ENCODE measurements at places on chromosomes 16 and 17.

DNA sequence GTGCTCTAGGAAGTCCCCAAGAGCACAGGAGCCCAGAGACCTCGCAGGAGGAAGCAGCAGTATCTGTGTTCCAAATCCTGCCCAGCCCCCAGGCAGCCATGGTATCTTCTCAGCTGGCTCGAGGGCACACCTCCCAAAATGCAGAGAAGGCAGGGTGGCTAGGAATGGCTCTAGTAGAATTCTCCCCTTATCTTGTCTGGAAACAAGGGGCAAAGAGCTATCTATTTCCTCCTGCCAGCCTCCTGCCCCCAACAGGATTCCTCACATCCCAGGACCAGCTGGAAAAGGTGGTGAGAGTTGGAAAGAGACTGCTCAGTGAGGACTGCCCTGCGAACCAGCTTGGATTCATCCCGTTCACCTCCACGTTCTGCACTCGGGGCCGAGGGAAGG is 8.6 kb upstream of the TSPOAP1 start:
- no peak for DNase-seq

- no peak for DNase-seq
Observed at GRCh38 chr16:30746638-30747175, 1.5 kb upstream of the PHKG2 start.

GRCh38 chr16:4675864-4676786 is 17.2 kb upstream of the NUDT16L1 start:
- no peak for DNase-seq

DNA sequence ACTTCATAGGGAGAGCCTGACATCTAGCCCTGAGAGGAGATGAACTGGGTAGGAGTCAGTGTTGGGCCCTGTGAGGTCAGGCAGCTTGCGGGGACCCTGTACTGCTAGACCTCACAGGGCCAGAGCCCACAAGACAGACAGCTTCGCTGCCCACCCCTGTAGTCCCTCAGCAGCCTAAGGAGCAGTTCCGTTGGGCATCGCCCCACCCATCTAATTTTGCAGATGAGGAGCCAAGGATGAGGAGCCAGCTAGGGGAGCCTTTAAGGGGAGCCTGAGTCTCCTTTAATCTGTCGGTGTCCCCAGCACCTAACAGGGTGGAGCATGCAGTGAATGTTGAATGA is 755 bp upstream of the TUFM start:
- DNase-seq, result no peak

- DNase-seq, result no peak
Observed at GRCh38 chr16:2828521-2828840, 1.6 kb upstream of the ZG16B start.

DNA sequence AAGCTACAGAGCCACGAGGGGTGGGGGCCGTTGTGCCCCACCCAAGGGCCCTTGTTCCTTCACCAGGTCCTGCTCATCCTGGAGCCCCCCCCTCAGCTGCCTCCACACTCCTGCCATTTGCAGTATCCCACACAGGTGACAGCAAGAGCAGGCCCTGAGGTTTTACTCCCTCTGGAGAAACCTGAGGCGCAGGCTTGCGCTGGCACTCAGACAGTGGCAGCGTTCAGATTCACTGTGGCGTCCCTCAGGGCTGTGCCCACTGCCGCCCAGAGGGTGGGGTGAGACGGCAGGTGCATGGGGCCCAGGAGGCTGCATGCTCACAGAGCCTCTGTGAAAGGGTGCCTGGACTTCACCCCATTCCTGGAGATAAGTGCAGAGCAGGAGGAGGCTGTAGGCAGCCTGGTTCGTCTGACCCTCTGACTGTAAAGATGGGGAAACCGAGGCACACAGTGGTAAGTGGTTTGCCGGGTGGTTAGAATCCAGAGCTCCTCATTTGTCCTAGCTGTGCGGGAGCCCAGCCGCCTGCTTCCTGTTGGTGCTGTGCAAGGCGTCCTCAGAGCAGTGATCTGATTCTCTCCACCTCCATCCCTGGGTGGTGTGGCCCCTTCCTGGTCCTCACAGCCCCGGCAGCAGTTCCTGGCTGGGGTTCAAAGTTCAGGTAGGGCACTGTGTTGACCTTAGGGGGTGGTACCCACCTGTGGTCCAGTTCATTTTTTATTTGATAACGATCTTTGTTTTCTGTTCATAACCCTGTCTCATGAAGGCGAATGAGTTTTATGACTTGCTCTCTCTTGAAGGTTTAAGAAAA is 1.6 kb downstream of the SPIRE2 start:
- no peak for DNase-seq

DNA sequence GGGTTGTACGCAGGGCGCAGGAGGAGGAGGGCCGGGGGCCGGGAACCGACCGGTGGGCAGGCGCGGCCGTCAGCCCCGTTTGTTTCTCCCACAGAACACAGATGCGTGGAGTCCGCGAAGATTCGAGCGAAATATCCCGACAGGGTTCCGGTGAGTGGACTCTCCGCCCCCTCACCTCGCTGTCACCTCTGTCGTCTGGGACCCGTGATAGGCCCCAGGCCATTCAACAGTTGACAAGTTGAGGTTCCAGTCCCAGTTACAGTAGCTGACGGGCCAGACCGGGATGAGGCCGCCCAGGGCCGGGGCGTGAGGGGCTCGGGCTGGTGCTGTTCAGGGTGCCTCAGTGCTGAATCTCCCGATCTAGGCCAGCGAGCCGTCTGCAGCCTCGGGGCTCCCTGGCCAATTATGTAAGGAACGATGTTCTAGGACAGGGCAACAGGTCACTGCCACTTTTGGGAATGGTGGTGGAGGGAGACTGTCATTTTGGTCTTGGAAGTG is 628 bp downstream of the GABARAPL2 start:
- DNase-seq, result peak; percentile 27

DNA sequence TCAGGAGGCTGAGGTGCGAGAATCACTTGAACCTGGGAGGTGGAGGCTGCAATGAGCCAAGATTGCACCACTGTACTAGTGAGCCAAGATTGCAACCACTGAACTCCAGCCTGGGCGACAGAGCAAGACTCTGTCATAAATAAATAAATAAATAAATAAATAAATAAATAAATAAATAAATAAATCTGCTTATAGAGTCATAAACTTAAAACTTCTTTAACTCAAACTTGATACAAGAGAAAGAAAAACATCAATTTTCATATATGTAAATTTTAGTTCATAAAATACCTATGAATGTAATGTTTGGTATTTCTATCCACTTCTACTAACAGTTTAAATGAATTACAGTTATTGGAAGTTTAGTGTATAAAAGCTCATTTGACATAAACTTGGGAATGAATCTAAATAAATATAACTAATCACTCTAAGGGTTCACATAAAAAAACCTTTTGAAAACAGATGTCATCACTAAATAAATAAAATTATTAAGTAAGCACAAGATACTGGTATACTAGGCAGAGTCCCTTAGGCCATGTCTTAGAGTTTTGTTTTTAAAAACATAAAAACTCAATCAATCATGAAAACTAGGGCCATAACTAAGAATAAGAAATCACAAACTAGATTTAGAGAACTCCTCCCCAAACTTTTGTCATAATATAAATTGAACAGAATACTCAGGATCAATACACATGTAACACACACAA is 54.1 kb downstream of the SMURF2 start:
- DNase-seq, result no peak

- DNase-seq, result no peak
Observed at GRCh38 chr16:17321824-17322223, 148.9 kb downstream of the XYLT1 start.

DNA sequence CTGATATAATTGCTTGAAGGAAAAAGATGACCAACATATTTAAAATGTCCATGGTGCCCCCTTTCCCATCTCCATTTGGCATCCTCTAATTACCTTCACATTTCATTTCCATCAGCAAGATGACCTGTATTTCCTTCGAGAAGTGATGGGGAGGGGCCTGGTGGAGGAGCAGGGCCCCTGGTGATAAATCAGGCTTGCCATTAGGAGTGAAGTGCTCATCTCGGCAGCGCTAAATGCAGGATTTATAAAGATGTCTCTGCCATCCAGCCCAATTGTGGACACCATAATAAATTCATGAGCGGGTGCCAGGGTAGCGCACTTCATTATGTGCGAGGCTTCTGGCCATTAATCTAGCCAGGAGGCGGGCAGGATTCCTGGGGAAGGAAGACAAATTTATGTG is 101.5 kb upstream of the IRX6 start:
- no peak for DNase-seq

DNA sequence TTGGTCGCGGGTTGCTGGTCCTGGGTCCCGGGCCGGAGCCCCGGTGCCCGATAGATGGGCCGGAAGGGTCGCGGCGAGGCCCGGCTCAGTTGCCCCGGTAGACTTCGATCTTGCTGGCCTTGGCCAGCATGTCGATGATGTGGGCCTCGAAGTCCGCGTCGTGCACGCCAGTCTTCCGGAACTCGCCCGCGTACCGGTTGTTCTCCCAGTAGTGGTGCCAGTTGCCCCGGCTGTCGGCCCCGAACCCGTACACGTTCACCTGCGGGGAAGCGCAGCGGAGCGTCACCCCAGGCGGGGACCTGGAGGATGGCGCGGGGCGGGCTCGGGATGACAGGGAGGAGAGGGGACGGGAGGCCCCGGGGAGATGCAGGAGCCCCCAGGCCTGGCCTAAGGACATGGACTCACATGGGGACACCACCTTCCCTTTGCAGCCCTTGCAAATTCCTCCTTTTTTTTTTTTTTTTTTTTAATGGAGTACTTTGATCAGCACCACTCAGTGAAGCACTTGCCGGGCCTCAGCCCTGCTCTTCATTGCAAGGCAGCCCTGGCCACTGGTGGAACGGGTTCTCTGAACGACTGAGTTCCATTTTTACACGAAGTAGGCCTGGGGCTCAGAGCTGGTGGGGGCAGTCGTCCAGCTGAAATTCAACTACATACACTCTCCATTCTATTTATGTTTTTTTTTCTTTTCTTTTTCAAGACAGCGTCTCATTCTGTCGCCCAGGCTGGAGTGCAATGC is 35.1 kb downstream of the DDX19A start:
- no peak for DNase-seq

DNA sequence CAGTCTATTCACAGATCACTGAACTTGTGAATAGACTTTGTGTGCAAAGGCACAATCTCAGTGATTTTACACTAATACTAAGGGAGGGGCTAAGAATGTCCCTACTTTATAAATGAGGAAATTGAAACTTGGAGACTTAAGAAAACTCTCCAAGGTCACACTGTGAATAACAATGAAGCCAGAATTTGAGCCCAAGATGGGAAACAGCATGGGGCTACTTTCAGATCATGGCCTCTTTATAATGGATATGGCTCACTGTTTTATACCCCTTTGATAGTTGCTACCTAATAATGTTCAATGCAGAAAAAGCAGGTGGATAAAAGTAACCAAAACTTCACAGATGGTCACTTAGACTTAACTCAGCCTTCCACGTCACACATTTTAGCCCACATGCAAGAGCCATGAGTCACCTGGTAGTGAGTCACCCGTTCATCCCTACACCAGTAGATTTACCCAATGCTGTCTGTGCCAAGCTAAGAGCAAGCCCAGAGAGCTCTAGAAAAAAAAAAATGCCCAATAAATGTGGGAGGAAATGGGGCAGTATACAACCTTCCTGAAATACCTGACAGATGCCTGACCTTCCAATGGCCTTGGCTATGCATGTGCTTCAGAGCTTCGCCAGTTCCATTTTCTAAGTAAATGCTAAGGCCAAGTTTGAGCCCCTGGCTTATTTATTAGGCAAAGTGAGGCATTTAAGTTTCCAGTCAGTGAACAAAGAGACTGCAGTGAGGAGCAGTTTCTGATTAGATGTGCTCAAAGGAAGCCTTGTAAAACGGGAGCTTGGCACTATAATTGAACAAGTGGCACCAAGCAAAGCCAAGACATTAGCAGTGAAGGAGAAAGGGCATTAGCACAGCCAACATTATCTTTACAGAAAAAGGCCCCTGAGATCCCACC is 219.7 kb downstream of the TMEM114 start:
- no peak for DNase-seq

DNA sequence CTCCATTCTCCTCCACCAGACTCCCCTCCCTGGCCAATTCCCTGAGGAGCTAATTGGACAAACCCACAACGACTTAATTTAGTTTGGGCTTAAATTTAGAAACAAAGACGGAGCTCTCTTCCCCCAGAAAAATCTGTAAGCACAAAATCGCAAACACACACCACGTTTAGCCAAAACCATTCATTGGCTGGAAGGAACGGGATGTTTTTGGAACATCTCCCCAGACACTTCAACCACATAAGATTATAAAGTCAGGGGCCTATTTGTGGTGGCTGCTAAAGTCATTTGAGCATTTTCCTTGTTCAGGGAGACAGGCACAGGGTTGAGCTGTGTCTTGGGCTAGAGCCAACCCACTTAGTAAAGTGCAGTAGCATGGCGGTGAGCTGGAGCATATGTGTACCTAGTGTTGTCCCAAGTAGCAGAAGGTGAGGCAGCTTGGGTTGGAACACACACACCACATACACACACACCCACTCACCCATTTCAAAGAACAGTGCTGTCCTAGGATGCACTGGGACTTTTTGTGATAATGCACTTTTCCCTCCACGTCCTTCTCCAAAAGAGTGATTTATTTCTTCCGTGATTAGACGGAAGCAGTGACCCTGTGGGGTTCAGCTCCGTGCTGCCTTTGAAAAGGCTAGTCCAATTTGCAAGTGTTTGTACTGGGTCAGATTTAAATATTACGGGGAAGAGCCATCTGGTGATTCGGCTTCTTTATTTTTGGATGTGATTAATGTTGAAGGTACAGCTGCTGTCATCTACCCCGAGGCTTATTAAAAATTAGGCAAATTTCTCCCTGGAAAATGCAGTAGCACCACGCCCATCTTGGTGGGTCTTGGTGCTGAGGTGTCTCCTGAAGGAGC is 32.2 kb downstream of the ELAC2 start:
- DNase-seq, result no peak

- no peak for DNase-seq
Observed at GRCh38 chr17:62085511-62086408, 20.7 kb upstream of the MED13 start.

GRCh38 chr16:74760007-74760767 is 14.4 kb downstream of the FA2H start:
- DNase-seq, result peak; percentile 43

GRCh38 chr17:28925912-28926365 is 23.1 kb upstream of the DHRS13 start:
- DNase-seq, result peak; percentile 55

- DNase-seq, result peak; percentile 92
Observed at GRCh38 chr17:50139950-50140885, 10.3 kb upstream of the SAMD14 start.
